ENCODE measurements at places on chromosomes 16 and 17. TPM values are rescaled to one million over a fixed set of nuclear protein-coding genes. Genes with fewer than 3 reads are reported as not detected.

DNA sequence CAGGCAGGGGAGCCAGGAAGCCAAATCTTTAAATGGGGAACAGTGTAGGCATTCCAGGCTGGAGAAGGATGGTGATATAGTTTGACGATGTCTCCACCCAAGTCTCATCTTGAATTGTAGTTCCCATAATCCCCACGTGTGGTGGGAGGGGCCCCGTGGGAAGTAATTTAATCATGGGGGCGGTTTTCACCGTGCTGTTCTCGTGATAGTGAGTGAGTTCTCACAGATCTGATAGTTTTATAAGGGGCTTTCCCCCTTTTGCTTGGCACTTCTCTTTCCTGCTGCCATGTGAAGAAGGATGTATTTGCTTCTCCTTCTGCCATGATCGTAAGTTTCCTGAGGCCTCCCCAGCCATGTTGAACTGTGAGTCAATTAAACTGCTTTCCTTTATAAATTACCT, 28.8 kb downstream of the GINS3 start:
- H3K27me3 ChIP-seq, result peaks cover 39% of the 10 kb centered on the region
- peaks cover 5% of the 10 kb centered on the region for H3K36me3 ChIP-seq
- H3K4me1 ChIP-seq, result peaks cover 13% of the 10 kb centered on the region
- no peak for DNase-seq

DNA sequence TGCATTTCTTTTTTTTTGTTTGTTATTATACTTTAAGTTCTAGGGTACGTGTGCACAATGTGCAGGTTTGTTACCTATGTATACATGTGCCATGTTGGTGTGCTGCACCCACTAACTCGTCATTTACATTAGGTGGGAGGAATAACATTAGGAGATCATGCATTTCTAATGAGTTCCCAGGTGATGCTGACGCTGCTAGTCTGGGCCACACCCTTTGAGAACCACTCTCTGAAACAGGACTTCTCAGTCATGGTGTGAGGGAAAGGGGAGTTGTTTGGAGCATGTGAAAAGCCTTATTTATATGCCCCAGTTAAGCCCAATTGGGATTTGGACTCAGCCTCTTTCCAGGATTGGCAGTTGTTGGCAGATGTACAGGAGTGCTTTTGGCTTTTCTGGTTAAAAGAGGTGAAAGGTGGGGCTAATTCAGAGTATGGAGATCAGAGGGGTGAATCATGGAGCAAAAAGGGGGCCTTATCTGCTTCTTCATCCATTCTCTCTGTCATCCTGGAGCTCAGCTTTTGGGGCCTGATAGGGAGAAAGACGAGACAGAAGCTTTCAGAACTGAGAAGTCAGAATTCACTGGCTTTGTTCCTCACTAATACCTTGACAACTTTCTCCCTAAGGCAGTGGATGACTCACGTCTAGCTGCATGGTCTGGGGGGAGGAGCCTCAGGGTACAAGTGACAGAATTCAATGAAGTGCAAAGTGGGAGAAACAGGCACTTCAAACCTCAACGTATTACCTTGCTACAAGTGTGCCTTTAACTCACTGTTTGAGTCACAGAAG, 180.0 kb upstream of the CACNG3 start:
- peaks cover 49% of the 10 kb centered on the region for H3K4me1 ChIP-seq
- no peak overlapping the region for H3K4me3 ChIP-seq
- DNase-seq, result no peak
- H3K27me3 ChIP-seq, result no peaks in the 10 kb centered on the region

DNA sequence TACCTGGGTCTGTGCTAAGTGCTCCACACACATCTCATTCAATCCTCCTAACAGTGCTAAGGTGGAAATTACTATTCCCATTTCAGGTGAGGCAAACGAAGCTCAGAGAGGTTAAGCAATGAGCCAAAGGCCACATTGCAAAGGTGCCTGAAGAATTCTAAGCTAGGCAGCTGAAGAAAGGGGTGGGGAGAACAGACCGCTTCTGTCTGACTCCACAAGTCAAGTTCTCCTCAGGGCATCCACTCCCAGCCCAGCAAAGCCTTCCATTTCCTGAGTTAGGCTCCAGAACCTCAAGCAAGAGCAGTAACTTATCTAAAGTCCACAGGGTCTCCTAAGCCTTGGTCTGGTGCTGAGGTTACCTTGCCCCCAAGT, 27.0 kb upstream of the MRPS23 start:
- peaks cover 15% of the 10 kb centered on the region for H3K4me1 ChIP-seq
- peaks cover 5% of the 10 kb centered on the region for H3K36me3 ChIP-seq
- no peak for DNase-seq
- H3K27me3 ChIP-seq, result peaks cover 34% of the 10 kb centered on the region

DNA sequence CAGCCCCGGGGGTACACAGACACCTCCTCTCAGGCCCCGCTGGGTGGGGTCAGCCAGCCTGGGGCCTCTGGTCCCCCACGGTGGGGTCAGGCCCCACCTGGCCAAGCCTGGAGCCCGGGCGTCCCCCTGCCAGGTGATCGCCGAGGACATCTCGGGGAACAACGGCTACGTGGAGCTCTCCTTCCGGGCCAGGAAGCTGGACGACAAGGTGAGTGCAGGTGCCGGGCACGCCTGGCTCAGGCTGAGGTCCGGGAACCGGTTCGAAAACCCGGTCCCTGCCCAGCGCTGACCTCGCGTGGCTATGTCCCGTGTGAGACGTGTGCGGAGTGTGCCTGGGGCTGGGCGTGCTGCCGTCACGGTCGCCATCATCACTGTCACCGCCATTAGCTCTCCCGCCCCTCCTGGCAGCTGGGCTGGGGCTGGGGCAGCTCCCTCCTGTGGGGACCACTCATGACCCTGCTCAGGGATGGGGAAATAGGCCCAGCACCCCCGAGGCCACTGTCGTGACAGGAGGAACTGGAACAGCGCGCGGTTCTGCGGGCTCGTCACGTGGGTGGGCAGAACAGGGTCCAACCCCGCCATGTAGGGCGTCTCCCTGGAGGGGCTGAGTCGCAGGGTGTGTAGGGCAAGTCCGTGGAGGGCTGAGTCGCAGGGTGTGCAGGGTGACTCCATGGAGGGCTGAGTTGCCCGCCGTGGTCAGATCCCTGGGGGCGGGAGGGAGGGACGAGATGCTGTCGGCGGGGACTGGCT, 8.5 kb downstream of the CPNE7 start:
- H3K27ac ChIP-seq, result no peak overlapping the region
- no peak overlapping the region for H3K4me3 ChIP-seq
- DNase-seq, result no peak
- no peaks in the 10 kb centered on the region for H3K36me3 ChIP-seq
- H3K27me3 ChIP-seq, result no peaks in the 10 kb centered on the region

DNA sequence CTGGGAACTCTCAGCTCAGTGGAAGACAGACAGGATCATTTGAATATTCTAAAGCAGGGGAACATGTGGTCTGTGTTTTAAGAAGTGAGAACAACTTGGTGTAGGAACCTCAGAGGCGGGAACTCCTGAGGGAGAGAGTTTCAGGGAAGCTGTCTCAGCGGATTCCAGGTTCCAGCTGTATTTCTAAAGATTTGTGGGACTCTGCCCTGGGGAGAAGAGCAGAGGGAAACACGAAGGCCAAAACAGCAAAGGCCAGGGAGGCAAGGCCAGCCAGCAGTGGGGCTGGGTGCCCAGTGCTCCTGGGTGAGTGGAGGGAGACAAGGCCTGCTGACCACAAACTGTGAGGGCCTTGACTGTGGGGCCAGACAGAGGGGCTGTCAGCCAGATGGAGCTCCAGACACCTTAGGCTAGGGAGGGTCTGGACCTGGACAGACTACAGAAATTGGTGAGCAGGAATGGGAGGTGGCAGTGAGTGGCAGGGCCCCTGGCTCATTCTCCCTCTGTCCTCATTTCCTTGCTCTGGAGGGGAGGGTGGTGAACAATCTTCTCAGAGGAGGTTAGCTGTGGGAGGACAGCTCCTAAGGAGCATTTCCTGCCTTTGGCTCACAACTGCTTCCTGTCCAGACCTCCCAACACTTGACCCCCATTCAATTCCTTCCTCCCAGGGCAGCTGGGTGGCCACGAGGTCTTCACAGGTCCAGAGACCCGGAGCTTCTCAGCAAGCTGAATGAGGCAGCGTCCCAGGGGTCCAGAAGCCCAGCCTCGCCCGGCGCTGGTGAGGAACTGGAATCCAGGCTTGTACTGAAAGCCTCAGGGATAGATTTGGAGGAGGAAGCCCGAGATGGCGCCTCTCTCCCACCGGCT, 21.0 kb upstream of the FZD2 start:
- H3K27ac ChIP-seq, result no peak overlapping the region
- H3K27me3 ChIP-seq, result peaks cover 11% of the 10 kb centered on the region
- H3K36me3 ChIP-seq, result peaks cover 4% of the 10 kb centered on the region
- no peak overlapping the region for H3K4me3 ChIP-seq

DNA sequence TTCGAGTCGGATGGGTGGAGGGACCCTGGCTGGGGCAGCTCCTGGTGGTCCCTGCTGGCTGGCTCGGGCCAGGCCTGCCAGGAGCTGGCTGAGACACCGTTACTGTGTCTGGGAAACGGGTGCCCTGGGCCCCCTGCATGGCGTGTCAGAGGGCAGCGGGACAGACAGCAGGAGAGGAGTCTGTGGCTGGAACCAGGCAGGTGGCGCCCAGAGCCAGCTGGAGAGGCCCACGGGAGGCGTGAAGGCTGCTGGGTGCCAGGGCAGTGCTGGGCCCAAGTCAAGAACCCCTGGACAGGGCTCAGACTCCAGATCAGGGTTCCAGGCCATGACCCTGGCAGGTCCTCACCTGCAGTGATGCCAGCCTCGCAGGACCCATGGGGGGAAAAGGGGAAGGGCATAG, 16.6 kb downstream of the SOX8 start:
- H3K4me3 ChIP-seq, result peak overlapping the region; percentile 93
- DNase-seq, result no peak
- H3K36me3 ChIP-seq, result peaks cover 3% of the 10 kb centered on the region
- H3K4me1 ChIP-seq, result peaks cover 40% of the 10 kb centered on the region

- no peak for DNase-seq
- H3K36me3 ChIP-seq, result no peaks in the 10 kb centered on the region
- H3K4me3 ChIP-seq, result no peak overlapping the region
- H3K27ac ChIP-seq, result no peak overlapping the region
These were observed 112.8 kb upstream of the DNAH9 start for GRCh38 chr17:11485336-11486100.

DNA sequence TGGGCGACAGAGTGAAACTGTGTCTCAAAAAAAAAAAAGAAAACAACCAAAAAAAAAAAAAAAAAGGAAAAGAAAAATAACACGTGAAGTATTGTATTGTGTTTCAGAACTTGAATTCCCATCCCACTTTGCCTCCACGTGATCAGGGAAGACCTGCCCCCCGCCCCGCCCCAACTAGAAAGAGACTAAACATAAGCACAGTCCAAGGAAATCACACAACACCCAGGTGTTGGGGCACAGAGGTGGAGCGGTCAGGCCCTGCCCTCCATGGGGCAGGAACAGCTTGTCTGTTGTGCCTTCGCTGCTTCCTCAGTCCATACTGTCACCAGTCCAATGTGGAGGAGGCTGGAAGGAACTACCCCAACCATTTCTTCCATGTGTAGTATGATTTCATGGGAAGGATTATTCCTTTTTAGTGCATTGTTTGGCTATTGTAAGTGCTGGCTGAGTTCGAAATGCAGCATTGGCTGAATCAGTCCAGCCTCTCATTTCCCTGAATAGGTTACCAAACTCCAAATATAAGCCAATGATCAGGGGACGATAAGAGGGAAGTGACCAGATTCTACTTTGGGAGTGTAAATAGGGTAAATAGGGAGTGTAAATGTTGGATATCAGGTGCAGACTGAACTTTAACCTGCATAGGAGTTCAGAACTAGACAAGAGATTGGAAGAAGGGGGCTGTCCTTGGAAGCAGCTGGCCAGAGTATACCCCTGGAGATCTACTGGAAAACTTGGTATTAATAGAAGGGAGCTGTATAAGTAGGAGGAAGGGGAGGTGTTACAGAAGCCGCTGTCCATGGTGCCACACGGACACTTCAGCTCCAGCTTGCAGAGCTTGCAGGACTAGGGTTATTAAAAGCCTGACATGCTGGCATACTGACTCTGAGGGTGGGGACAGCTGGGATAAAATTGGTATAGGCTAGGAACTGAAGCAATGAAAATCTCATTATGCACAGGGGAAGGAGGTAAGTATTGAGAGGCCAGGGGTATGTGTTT, 50.7 kb downstream of the TANGO6 start:
- no peak for DNase-seq
- no peaks in the 10 kb centered on the region for H3K27me3 ChIP-seq
- no peak overlapping the region for H3K4me3 ChIP-seq
- peaks cover 11% of the 10 kb centered on the region for H3K4me1 ChIP-seq

- H3K27ac ChIP-seq, result peak overlapping the region; percentile 77
- peaks cover 10% of the 10 kb centered on the region for H3K4me1 ChIP-seq
- peaks cover 7% of the 10 kb centered on the region for H3K27me3 ChIP-seq
These were observed 605 bp downstream of the MRTFB start for GRCh38 chr16:14071576-14072271.

DNA sequence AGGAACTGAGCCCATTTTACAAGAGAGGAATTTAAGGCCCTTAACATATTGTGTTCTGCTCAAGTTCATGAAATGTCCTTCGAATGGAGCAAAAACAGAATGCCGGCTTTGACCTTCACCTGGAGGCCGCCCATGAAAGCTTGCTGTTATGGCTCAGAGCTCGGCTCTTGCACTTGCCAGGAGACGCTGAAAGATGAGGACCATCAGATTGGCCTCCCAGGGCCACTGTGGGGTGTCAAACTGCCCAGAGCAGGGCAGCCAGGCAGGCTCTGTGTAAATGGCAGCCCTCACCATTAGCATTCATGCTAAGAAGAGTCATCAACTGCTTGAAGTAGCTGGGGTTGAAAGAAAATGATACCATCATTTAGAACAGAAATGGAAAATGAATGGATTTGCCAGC, 39.3 kb downstream of the IL21R start:
- H3K36me3 ChIP-seq, result peaks cover 13% of the 10 kb centered on the region
- no peak for DNase-seq
- no peak overlapping the region for H3K27ac ChIP-seq
- H3K27me3 ChIP-seq, result no peaks in the 10 kb centered on the region
- peaks cover 13% of the 10 kb centered on the region for H3K4me1 ChIP-seq
- no peak overlapping the region for H3K4me3 ChIP-seq

DNA sequence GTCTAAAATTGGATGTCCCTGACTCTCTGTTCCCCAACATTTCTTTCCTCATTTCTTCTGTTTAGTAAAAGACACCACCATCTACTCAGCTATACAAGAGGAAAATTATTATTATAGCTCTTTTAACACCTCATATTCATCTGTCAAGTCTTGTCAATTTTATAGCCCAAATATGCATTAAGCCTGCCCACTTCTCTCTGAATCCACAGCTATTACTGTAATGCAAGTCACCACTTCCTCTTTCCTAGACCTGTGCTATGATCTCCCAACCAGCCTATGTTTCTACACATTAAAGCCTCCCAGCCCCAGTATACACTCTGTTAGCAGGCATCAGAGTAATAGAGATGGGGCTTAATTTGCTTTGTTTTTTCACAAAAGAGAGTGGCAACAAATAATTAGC, 252.9 kb downstream of the GRIN2A start:
- no peak overlapping the region for H3K27ac ChIP-seq
- no peak for DNase-seq
- H3K4me1 ChIP-seq, result no peaks in the 10 kb centered on the region
- no peaks in the 10 kb centered on the region for H3K36me3 ChIP-seq
- H3K27me3 ChIP-seq, result no peaks in the 10 kb centered on the region
- no peak overlapping the region for H3K4me3 ChIP-seq

The ABCA8 gene
- not detected for total RNA-seq

The CHAD gene
- not detected for total RNA-seq

The TP53TG3F gene
- total RNA-seq, result not detected

The RNF43 gene
- total RNA-seq, result 0.94 TPM

The CCDC102A gene
- total RNA-seq, result 3.1 TPM

The CNGB1 gene
- not detected for total RNA-seq
